ENCODE measurements at places on chromosomes 4 and X.

GRCh38 chrX:115367951-115368350 is 78.4 kb downstream of the LUZP4 start:
- no peak for DNase-seq

DNA sequence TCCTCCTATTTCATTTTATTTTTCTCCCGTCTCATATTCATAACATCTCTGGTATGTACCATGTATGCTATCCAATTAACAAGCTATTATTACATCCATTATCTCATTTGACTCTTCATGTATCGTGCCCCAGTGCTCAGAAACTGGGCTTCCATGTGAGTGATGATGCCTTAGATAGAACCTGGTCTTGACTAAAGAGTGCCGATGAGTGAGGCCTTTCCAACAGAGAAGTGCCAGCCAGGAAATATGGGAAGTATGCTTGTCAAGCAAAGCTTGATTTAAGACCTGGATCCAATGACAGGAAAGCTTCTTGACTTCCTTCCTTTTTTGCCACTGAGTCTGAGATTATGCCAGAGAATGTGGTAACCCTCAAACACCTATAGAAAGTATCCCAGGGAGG is 371.7 kb upstream of the FGF13 start:
- no peak for DNase-seq

GRCh38 chrX:9907645-9908387 is 59.3 kb upstream of the CLDN34 start:
- no peak for DNase-seq

GRCh38 chrX:39577206-39577984 is 520.4 kb downstream of the BCOR start:
- no peak for DNase-seq

- peak; percentile 70 for DNase-seq
Measured at GRCh38 chr4:25654971-25655963, at the start of gene SLC34A2. Gene SLC34A2 (plus strand): TSS chr4:25655851. CDS start chr4:25662501, 6,650 bp downstream.

DNA sequence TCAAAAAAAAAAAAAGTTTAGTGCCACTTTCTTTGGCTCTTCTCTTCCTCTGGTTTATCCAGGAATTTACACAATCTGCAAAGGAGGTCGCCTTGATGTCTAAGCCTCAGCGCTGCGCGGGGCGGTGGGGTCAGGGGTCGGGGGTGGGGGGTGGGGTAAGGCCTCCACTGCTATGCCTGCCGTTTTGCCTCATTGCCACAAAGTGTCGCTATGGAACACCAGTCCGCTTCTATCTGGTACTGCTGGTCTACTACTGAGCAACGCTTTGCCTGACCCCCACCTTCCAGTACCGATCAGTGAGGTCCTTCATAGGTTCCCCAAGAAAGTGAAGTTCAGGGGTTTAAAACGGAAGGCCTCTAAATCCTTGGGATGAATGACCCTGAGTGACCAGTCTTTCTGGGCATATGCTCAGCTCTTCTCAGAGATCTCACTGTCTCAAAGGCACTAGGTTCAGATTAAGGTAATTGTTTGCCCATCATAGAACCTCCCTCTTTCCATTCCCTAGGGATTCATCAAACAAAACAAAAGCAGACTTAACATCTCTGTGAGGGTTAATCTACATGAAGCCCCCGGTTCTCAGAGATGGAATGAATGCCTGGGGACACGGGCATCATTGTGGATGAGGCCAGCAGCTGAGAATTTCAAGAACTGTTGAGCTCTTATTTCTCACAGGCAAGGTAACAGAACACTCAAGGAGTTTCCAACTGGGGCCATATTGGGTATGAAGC is 16.9 kb upstream of the TSR2 start:
- DNase-seq, result peak; percentile 50

- no peak for DNase-seq
Measured at GRCh38 chr4:140710908-140711622, 45.1 kb downstream of the TBC1D9 start.

GRCh38 chrX:20861113-20861512 is 513.1 kb upstream of the CNKSR2 start:
- no peak for DNase-seq

GRCh38 chr4:76166480-76166879 is 18.3 kb upstream of the NUP54 start:
- no peak for DNase-seq

- DNase-seq, result no peak
Measured at GRCh38 chr4:76498550-76498949, 63.5 kb downstream of the SHROOM3 start.

DNA sequence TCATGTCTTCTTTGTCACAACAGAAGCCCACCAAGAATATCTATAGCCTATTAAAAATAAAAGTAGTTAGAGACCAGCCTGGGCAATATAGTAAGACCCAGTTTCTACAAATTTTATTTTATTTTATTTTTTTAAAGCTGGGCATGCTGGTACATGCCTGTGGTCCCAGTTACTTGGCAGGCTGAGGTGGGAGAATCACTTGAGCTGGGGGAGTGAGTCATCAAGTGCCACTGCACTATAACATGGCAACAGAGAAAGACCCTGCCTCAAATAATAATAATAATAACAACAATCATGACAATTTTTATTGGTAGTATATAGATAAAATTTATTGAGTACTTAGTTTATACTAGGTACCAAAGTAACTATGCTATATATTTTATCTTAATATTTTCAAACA is 93.0 kb upstream of the NPFFR2 start:
- no peak for DNase-seq

DNA sequence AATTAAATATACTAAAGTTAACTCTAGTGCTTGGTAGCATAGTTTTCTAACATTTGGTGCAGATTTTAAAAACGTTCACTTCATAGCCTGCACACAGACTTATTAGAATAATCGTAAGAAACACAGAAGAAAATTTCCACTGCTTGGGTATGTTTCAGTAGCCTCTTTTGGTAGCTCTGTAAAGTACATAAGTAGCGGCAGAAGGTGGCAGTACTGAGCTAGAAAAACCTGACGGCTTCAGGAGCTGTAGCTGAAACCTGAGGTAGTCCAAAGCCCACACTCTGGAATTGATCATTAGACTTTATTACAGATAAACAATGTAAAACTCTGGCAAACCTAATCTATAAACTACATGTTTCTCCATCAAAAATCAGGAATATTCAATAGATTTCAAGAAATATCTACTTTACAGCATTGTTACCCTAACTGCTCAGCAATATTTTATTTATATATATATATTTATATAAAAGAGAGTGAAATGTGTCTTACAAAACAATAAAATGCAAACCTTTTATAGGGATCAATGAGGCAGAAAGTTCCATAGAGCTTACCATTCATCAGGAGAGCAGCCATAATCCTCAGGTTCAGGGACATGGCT is 88.2 kb downstream of the ATP8A1 start:
- DNase-seq, result peak; percentile 53

DNA sequence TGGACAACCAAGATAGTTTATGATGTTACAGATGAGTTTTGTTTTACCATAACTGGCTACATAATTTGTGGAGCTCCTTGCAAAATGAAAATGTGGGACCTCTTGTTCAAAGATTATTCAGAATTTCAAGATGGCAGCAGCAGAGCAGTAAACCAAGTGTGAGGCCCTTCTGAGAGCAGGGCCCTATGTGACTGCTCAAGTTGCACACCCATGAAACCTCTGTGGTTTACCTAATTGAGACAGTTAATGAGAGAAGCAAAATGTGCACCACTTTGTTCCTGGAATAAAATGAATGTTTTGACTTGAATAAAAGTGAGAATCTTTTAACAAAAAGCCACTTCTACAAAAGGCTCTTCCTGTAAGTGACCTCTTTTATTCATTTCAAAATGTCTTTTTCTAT is 519.2 kb downstream of the RPA4 start:
- no peak for DNase-seq

DNA sequence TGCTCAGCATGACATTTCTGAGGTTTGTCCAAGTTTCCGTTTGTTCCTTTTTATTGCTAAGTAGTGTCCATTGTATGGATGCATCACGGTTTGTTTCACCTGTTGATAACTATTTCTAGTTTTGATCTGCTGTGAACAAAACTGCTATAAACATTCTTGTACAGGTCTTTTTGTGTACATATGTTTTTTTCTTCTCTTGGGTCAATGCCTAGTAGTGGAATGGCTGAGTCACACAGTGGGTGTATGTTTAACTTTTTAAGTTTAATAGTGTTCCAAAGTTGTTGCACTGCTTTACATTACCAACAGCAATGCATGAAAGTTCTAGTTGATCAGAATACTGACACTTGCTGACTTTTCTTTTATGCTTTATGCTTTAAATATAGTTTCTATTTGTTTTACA is 76.7 kb downstream of the MAOB start:
- DNase-seq, result no peak

- no peak for DNase-seq
Measured at GRCh38 chr4:187940299-187940698, 55.3 kb upstream of the ZFP42 start.

- DNase-seq, result no peak
Measured at GRCh38 chr4:27005501-27005900, 144.9 kb downstream of the STIM2 start.

DNA sequence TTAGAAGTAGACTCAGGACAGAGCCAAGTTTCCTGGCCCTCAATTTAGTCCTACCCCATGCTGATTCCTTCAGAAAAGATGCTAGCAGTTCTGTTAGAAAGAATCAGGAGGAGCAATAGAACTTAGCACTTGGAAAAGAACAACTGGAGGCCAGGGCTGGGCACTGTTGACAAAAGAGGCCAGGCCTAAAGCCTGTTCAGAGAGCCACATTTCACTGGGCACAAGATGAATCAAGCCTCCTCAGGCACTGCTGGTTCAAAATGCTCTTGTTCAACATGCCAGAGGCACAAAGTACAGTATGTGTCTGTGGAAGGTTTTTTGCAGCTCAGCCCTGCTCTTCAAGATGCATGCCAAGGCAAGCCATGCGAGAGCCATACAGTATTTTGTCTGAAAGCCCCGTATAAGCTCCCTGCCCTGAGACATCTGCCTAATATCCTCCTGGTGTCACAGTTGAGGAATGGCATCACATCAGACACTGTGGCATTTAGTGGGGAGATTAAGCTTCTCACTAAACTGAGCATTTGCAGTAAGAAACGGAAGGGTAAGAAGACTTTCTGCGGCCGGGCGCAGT is 53.7 kb downstream of the RASL11B start:
- DNase-seq, result no peak

GRCh38 chrX:130028196-130028595 is 45.8 kb downstream of the BCORL1 start:
- no peak for DNase-seq

GRCh38 chrX:27599928-27600327 is 9.8 kb downstream of the DCAF8L2 start:
- no peak for DNase-seq

DNA sequence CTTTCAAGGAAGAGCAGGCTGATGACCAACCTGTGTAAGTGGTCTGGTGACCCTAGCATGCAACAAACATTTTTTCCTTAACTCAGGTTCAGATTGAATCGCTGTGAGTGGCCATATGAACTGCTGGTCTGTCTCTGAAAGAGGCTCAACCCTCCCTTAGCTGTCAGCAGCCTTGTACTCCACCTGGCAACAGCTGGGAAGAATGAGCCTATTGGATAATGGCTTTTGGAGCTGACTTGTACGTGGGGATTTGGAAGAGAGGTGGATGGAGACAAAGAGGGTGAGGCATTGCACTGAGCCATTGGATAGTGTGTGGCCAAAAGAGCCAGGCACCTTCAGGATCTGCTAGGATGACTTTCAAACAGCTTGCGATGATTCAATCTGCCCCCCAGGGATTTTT is 35.7 kb upstream of the BMP15 start:
- DNase-seq, result no peak

GRCh38 chr4:149796381-149796780 is 19.3 kb downstream of the IQCM start:
- DNase-seq, result no peak

- DNase-seq, result no peak
Measured at GRCh38 chr4:135966936-135967335, 1565.4 kb downstream of the PCDH18 start.

DNA sequence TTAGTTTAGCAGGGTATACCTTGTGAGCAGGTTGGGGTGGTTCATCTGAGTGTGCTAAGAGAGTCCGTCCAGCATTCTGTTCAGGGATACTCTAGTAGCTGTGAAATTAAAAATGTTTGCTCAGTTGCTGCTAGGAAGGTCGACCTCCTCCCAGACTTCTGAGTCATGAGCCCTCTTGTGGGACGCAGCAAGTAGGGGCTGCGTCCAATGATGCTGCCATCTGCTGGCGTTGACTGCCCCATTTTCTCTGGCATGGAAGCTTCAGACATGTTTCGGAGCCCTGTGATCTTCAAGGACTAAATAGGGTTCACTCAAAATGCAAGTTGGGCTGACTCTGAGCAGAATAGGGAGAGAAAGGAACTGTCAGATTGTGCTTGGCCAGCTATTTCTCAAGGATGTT is 201.0 kb upstream of the ARSJ start:
- peak; percentile 50 for DNase-seq

GRCh38 chrX:12799118-12799517 is 7.9 kb downstream of the PRPS2 start:
- DNase-seq, result no peak

DNA sequence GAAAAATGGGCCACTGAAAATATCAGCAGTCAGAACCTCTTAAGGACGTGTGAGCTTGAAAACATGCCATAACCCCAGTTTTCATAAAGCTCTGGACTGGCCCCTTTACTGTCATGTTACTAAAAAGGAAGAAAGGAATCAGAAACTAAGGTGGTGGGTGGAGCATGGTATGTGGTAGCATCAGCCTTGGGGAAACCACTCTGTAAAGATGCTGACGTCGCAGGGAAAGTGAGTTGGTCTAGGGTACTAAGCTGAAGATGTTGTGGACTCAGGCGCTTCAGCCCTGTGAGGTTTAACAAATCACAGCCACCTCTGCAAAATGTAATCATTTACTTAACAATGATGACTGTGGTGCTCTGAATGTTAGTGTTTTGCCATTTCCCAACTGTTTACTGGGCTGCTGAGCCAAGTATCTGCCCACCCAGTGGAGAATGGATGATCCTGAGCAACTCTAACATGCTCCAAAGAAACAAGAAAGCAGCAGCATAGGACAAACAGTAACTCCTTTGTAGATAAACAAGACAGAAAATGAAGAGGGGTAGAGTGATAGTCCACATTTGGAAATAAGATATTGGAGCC is 33.4 kb downstream of the C4orf54 start:
- DNase-seq, result no peak

GRCh38 chr4:150582873-150583286 is 929 bp downstream of the MAB21L2 start:
- DNase-seq, result peak; percentile 59

DNA sequence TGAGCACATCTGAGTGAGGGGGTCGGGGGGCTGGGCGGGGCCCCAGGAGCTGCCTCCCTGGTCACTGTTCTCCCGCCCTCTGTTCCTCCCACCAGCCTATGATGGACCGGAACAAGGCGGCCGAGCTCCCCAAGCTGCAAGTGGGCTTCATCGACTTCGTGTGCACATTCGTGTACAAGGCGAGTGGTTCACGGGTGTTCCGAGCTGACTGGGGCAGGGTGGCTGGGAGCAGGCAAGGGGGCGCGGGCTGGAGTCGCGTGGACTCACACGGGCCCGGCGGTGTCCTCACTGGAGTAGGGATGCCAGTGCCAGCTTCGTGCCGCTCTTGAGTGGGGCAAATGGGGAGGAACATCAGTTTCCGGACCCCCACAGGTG is 7.7 kb downstream of the ATP5ME start:
- DNase-seq, result no peak

GRCh38 chr4:153963216-153963615 is 174.3 kb upstream of the SFRP2 start:
- DNase-seq, result no peak
